ENCODE measurements at places on chromosomes 5 and 9. TPM values are rescaled to one million over a fixed set of nuclear protein-coding genes. Genes with fewer than 3 reads are reported as not detected.
A peak's percentile ranks its signal among the peaks of the same experiment; 100 is the strongest.

The DBH gene
- total RNA-seq: not detected

DNA sequence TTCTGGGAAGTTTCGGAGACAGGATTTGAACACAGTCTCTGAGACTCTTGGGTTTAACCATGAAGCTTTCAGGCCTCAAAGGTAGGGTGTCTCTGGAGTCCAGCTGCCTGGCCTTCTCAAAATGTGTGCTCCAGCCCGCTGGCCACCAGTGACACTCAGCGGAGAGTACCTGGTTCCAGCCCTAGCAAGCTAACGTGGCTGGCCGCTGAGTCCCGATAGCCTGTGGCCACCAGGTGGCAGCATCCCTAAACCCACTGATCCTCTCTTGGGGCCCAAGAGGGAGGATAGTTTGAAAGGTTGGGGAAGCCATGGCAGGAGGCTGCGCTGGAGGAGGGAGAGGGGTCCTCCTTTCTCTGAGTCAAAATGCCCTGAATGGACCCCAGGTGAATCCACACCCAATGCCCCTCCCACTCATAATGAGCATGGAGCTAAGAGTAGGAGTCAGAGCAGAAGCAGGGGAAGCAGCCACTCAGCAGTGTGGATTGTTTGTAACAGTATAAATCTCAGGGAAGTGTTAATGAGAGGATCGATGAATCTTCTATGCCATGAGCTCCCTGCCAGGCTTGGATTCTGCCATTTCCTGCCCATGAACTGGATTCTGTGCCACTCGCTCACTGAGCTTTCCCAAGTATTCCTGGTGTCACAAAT lies 5.4 kb upstream of the TIFAB start:
- DNase-seq: peak; percentile 22

GRCh38 chr5:136104306-136104965 lies 28.2 kb upstream of the SMAD5 start:
- DNase-seq: no peak

GRCh38 chr5:57600321-57600720 lies 117.7 kb upstream of the ACTBL2 start:
- DNase-seq: no peak

- no peak for DNase-seq
Observed at GRCh38 chr5:4027088-4027734, 431.6 kb downstream of the IRX1 start.

The C9 gene
- total RNA-seq: not detected

DNA sequence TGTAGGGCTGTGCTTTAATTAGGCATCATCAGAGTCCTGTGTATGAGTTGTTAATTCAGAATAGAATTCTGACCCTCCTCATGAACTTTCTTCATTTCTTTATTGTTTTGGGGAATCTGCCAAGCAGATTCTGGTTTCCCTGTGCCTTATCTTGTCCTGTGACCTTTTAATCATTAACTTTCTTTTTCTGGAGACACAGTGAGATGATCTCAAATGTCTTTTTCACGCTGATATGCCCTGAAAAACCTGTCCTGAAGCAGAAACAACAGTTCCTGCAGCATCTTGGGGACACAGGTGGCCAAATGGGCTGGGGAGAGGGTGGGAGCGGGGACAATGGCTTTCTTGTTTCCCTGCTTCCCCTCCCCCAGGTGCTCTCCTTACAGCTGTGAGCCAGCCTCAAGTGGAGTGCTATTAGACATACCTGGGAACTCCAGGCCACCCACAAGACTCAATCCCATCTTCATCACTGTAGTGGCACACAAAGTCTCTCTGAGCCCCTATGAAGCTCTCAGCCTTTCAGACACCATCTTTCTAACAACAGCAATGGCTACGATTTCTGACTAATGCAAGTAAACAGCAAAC lies 213.8 kb downstream of the ATP10B start:
- no peak for DNase-seq

DNA sequence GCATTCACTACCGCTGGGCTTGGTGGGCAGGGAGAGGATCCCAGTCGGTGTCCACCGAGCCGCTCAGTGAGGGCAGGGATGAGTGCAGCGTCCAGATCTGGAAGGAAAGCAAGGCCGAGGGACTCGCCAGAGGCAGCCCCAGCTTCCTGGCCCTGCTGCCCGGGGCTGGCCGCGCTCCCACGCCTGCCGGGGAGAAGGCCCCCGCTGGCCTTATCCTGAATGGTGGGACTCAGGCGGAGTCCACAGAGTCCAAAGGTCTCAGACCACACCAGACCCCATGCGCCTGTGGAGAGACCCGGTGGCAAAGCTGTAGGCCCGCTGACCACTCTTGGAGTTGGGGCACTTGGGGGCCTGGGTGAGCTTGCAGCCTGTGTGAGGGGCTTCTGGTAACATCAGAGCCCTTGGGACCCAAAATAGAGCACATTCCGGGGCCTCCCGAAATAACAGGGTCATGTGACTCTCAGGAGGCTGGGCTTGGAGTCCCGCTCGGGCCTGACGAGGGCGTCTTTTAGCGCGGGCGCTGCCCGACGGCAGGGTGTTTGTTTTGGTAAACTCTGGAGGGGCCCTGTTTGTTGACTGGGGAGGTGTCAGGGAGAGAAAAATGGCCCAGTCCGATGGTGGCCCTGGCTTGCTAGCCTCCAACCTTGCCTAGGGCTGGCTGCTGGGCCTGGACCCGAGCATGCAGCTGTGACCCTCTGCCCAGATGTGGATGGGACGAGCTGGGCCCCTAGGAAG lies 2.8 kb downstream of the RXRA start:
- DNase-seq: peak; percentile 55

The MIGA2 gene
- total RNA-seq: 54.5 TPM

All from prostate gland (tissue), 2 donors.